Femur (tissue), 1 donor: ENCODE measurements at places on chromosomes 5 and 9.

- no peak for DNase-seq
Measured at GRCh38 chr5:170985486-170985885, 123.7 kb downstream of the RANBP17 start.

DNA sequence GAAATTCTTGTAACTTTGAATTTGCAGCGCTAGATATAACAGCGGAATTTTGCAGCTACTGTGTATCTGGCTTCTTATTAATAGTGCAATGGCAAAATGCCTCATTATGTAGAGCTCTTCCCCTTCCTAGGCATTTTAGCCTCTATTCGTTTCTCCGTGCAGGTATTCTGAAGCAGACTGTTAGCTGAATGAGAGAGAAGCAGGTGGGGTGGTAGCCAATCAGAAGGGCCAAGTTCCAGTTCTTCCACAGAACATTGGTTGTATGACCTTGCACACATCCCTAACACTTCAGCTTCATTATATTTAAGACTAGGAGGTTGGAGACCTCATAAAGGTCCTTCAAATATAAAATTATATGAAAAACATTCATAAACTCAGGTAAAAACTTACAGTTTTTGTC, 1.2 kb upstream of the VPS13A start:
- no peak for DNase-seq

DNA sequence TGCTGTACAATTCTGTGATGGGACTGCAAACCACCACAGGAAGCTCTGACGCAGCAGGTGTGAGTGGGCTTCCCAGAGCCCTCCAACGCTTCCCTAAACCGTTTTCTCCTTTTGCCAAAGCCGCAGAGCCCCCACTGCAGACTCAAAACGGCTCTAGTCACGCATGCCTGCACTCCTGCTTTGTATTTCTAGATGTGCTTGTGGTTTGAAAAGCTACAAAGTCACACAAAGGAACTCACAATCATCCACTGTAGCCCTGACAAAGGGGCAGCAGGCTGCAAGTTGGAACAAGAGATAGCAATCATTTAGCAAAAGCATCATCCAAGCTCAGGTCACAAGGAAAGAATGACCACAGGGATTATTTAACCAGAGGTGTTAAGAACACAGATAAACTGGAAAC, 79.3 kb downstream of the PTPN3 start:
- no peak for DNase-seq

DNA sequence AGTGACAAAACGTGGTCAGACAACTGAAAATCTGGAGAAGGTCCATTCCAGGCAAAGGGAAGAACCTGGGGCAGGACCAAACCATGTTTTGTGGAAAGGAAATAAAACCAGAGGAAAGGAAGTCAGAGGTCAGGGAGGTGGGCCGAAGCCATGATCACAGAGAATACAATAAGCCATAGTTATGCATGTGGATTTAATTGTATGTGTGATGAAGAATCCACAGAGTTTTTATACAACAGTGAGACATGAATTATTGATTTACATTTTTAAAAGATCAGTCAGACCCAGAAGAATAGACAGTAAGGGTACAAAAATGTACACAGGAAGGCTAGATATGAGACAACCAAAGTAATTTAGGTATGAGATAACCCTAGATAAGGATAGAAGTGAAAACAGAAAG, 20.8 kb downstream of the TTC33 start:
- no peak for DNase-seq
